Fibroblast of skin of right quadriceps (primary cell): ENCODE measurements at places on chromosomes 11 and 22.

DNA sequence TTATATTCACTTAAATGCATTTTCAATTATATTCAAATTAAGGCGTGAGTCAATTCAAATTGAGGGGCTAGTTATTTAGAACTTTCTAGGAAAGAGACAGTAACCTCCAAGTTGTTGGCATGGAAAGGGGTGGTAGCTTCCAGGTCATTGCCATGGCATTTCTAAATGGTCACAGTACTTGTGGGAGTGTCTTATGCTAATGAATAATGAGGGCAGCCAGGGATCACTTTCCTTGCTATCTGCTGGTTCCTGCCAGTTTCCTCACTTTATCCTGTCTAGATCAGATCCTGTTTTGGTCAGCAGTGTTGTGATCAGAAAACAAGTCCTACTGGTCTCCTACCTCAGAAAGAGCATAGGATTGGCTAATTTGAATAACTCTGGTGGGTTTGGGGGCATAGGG is 21.8 kb upstream of the RNASEH2C start:
- no peak for DNase-seq

- no peak for DNase-seq
These were observed 67.1 kb downstream of the SLC35F2 start for GRCh38 chr11:107791343-107792048.

- no peak for DNase-seq
These were observed 313 bp downstream of the PRCP start for GRCh38 chr11:82899957-82900276.

- DNase-seq, result peak; percentile 54
These were observed 268.4 kb downstream of the ETS1 start for GRCh38 chr11:128318856-128319474.

GRCh38 chr22:32333141-32333768 is 24.4 kb upstream of the RFPL3 start:
- DNase-seq, result no peak
